ENCODE measurements at places on chromosomes 16 and 17.

DNA sequence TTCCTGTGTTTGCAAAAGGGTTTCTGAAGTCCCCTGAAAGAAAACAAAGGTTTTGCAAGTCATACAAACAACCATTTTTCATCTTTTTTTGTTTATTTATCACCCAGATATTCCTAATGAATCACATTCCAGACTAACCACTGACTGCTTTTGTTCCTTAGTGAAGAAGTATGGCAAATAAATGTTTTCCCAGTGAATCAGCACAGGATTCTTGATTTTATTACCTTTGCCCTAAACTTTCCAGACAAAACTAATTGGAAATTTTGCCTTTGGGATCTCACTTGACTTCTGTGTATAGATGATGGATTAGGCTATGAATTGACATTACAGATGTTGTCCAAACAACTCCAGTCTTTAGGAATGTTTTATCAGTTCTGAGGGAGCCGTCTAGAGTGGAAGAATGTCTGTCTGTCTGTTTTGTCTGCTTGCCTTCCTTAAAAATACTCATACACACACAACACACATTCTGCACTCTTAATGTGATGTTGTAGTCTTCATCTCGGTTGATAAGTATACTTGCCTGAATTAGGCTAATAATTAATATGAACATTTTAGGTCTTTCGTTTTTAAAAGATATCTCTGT is 48.9 kb downstream of the VMP1 start:
- no peak for DNase-seq

DNA sequence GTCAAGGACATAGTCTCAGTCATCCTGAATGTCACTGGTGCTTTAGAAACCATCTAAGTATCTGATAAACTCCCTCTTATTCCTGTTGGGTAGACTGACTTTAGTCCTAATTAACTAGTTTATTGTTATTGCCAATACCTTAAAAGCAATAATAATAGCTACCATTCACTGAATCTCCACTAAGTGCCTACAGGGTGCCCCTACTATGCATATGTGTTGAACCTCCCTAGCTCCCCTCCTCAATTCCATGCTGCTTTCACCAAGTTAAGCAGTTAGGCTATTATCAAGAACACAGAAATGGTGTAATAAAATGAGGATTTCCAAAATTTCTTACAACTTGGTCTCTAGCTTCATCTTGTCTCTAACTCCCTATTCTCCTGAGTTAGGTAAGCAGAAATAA is 87.5 kb upstream of the MTMR4 start:
- no peak for DNase-seq

GRCh38 chr17:66975614-66976378 is 11.3 kb downstream of the CACNG4 start:
- no peak for DNase-seq

DNA sequence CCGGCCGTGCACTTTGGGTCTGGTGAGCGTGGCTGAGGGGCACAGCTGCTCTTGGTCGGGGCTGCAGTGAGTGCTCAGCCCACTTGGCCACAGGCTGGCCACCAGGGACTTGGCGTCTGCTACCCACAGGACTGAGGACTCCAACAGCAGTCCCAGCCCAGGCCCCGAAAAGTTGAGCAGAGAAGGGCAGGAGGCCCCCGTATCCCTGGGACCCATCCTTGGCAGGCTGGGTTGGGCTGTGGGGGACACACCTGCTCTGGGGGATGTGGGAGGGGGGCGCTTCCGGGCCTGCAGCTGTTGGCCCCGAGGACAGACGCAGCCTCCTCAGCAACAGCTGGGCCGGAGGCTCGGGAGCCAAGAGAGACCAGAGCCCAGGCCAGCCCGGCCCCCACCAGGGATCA is 19.4 kb upstream of the SSTR5 start:
- DNase-seq, result no peak

DNA sequence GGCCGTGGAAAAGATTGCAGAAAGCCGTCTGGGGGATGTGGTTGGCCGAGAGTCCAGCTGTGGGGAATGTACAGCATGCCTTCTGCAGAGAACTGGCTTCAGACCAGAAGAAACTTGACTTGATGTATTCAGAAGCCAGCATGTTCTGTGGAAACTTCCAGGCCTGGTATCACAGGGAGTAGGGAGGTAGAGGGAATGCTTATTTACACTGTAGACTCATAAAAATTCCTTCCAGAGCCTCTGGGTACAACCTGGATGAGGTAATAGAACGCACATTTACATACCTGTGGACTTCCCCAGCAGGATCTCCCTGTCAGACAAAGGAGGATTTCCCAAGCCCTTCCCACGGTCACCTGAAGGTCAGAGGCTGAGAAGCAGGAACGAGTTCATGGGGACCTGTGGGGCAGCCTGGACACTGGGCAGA is 11.8 kb upstream of the GAS7 start:
- no peak for DNase-seq

DNA sequence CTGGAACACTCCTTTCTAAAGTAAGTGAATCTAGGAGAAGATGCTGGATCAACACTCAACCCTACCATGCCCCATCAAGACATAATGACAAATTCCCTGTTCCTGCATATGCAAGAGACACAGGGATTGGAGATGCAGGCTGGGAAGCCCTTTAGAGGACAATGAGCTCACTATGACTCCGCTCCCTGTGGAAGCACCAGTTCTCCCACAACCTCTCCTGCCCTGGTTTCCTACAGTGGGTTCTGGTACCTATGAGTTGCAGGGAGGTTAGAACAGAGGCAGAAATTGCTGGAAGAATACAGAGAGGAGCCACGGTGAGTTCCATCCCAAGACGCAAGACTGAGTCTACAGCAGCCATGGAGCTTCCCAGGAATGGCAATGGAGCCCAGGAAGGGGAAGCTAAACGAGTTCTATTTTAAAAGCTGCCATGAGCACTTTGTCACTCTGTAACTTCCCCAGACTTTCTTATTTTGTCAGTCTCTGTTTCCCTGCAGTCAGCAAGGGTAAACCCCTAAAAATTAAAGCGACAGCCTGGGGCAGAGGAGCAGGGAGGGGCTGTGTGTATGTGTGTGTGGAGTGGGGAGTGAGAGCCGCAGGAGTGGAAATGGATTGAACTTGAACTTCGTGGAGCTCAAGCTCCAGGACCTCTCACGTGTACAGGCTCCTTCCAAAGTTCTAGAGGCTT is 42.3 kb upstream of the PIK3R6 start:
- DNase-seq, result no peak

DNA sequence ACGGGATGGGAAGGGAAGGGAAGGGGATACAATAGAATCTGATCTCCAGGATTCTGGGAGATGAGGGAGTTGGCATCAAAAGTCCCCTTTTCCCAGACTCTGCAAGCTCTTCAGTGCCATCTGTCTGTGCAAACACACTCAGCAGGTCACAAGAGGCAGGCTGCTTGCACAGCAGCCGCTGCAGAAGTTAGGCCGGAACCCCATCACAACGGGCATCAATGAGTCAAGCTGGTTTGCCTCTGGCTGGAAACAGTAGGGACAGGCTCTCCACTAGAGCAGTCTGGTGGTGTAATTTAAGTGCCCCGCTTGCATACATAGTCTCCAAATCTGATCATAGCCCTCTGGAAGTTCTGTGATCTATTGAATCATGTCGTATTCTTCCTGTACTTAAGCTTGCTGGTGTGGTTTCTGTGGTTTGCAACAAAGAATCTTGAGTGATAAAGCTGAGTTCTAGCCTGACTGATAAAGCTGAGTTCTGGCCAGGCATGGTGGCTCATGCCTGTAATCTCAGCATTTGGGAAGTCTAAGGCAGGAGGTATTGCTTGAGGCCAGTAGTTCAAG is 33.7 kb upstream of the KDM8 start:
- DNase-seq, result peak; percentile 62

DNA sequence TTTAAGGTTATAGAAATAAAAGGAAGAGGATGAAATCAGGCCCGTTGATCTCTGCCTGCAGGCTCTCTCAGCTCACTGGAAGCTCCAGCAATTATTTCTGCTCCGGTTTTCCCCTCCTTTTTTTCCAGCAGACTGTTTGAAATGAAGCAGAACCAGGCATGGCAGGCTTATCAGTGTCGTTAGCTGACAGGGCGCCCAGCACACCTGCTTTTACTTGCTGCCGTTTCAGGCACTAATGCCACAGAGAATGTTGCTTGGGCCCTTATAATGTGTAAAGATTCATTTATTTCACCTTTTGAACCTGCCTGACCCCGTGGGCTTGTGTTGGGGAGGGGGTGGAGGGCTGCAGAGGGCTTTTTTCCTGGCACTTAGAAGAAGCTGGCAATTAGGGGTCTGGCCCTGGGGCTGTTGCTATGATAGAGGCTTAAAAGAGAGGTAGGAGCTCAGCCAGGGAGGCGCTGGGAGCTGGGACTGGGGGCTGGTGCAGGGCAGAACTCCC is 108.1 kb downstream of the IRX3 start:
- no peak for DNase-seq

- no peak for DNase-seq
Measured at GRCh38 chr16:66691234-66691633, 5.3 kb downstream of the CMTM4 start.

DNA sequence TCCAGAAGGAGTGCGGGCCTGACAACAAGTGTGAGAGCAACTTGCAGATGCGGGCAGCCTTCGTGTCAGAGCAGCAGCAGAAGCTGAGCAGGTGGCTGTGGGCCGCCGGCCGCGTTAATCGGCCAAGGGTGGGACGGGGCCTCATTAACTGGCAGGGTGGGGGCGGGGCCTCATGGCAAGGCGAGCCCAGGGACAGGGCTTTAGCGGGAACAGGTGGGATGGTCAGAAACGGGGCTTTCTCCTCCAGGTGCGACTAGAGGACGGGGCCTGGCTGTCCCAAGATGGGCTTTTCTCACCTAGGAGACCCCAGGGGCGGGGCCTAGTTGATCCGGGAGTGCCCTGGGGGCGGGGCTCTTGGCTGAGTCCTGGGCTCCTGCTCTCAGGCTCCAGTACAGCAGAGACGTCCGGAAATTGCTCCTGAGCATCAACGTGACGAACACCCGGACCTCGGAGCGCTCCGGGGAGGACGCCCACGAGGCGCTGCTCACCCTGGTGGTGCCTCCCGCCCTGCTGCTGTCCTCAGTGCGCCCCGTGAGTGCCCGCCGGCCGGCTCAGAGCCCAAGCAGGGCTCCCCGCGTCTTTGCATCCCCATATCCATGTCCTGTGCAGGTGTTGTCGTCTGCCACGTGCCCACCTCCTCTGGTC is 18.4 kb upstream of the PDK2 start:
- no peak for DNase-seq

GRCh38 chr16:12951392-12951791 is 50.0 kb downstream of the SHISA9 start:
- DNase-seq, result no peak

- peak; percentile 18 for DNase-seq
Measured at GRCh38 chr17:35879773-35880654, at the start of gene CCL5. Gene CCL5 (minus strand): TSS chr17:35880360.

DNA sequence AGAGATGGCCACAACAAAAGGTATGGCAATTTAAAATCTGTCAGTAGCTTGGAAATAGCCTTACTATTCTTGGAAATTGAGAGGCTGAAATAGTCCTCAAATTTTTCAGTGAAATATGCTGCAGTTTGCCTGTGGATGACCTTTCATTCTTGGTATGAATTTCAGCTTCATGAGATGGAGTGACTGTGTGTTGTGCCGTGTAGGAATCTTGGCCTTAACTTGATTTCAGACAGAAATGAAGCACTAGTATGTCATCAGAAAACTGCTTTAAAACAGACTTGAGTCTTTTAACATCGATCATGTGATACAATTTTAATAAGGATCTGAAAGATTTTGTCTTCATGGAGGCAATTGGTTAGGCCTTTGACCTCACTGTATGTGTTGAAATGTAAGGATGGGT is 247.2 kb downstream of the CNTNAP4 start:
- DNase-seq, result no peak

GRCh38 chr17:42116705-42117396 is 4.3 kb downstream of the KAT2A start:
- peak; percentile 81 for DNase-seq

DNA sequence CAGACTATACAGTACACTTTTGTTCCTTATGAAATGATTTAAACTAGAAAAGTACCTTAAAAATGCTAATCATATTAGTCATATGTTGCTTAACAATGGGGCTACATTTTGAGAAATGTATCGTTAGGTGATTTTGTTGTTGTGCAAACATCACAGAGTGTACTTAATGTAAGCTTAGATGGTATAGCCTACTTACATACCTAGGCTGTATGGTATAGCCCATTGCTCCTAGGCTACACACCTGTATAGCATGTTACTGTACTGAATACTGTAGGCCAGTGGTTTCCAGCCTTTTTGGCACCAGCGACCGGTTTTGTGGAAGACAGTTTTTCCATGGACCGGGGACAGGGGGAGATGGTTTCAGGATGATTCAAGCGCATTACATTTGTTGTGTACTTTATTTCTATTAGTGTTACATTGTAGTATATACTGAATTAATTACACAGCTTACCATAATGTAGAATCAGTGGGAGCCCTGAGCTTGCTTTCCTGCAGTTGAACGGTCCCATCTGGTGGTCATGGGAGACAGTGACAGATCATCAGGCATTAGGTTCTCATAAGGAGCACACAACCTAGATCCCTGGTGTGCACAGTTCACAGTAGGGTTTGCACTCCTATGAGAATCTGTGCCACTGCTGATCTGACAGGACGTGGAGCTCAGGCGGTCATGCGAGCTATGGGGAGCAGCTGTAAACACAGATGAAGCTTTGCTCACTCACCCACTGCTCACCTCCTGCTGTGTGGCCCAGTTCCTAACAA is 35.0 kb upstream of the MRC2 start:
- DNase-seq, result no peak

GRCh38 chr16:53091466-53092211 is 36.8 kb downstream of the CHD9 start:
- no peak for DNase-seq

DNA sequence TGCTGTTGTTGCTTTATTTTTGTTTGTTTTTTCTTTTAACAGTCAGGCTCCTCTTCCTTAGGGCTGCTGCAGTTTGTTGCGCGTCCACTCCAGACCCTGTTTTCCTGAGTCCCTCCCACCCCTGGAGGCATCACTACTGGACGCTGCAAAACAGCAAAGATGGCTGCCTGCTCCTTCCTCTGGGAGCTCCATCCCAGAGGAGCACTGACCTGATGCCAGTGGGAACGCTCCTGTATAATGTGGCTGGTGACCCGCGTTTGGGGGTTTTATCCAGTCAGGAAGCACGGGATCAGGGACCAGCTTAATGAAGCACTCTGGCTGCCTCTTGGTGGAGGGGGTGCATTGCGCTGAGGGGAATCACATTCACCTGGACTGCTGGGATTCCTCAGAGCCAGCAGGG is 1005.6 kb downstream of the CDH8 start:
- DNase-seq, result no peak

- DNase-seq, result no peak
Measured at GRCh38 chr16:11610121-11610505, 23.4 kb upstream of the LITAF start.

- DNase-seq, result no peak
Measured at GRCh38 chr17:82602986-82603710, 45.1 kb downstream of the WDR45B start.

GRCh38 chr17:71171270-71171669 is 949.5 kb upstream of the SOX9 start:
- DNase-seq, result no peak
